NCI-H2081 treated with DMSO at 0.1 percent for 48 hours (cell line): ENCODE measurements at places on chromosomes 2 and 18.
A peak's percentile ranks its signal among the peaks of the same experiment; 100 is the strongest.

DNA sequence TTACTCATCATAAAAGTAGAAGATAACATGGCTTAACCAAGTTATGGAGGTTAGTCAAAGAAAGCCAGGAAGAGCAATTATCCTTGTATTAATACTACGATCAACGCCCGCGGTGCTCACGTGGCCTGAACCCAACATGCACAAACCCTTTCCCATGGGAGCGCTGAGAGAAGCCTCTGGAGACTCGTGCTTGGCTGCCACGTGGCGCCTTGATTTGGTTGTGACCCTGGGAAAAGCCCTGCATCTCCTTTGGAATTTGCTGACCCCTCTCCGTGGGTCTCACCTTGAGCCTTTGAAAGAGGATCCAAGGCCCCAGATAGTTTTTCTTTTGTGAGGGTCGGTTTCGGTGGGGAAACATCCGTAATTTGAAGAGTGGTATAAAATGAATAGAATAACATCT lies 255.6 kb downstream of the DCDC2C start:
- no peak for DNase-seq

DNA sequence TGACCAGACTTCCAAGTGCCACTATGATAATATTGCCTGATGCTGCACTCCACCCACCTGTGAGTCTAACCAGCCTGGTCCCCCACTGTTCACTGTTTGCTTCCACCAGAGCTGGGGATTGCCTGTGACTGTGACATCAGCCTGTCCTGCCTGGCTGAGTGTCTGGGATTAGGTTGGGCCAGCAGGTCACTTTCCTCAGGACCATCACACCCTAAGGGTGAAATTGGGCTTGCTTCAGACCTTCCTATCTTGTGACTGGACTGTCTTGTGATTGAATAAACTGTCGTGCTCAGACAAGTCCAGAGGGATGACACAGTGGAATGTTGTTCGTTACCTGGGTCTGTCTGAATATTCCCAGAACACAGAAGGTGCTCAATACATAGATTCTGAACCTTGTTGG lies 87.4 kb upstream of the HK2 start:
- no peak for DNase-seq

- DNase-seq = no peak
These were observed 285.1 kb downstream of the SS18 start for GRCh38 chr18:25805323-25805722.

- peak; percentile 52 for DNase-seq
These were observed 242.2 kb downstream of the ZNF516 start for GRCh38 chr18:76252880-76253279.

DNA sequence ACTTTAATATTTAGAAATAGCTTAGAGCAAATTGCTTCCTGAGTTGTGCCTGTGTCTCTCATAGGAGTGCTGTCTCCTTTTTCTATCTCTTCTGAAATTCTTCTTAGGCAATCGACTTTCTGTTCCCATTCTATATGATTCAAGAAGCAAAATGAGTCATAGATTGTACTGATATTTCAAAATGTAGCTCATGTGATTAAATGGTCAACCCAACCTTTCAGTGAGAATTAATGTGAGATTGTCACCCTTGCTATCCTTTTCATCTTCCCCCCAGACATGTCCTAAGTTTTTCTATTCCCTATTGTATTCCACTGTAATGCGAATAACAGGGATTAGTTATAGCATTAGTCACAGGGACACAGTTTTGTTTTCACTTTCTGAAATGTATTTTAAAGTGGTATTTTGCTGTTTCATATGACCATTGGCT lies 413.6 kb downstream of the THSD7B start:
- no peak for DNase-seq

DNA sequence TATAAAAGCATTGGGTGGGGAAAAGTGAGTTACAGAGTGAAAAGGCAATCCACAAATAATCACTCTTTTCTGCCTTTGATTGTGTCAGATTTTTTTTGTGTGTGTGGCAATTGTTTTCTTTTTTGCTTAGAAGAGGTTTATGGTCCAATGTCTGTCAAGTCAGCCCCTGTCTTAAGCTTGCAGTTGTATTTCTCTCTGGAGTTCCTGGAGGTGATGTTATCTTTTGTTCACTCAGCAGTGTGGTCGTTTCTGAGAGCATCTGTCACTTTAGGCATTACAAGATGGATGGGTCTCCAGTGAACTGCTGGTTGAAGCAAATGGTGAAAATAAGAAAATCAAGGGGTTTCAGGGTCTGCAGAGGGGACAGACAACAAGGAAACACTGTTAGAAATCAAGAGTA lies 121.3 kb downstream of the GREB1L start:
- DNase-seq = no peak

- DNase-seq = no peak
These were observed 194.5 kb downstream of the LOXHD1 start for GRCh38 chr18:46462523-46462922.

- DNase-seq = no peak
These were observed 17.9 kb downstream of the CDH2 start for GRCh38 chr18:28159055-28159454.

- no peak for DNase-seq
These were observed 34.5 kb upstream of the CCNYL1 start for GRCh38 chr2:207676827-207677354.

DNA sequence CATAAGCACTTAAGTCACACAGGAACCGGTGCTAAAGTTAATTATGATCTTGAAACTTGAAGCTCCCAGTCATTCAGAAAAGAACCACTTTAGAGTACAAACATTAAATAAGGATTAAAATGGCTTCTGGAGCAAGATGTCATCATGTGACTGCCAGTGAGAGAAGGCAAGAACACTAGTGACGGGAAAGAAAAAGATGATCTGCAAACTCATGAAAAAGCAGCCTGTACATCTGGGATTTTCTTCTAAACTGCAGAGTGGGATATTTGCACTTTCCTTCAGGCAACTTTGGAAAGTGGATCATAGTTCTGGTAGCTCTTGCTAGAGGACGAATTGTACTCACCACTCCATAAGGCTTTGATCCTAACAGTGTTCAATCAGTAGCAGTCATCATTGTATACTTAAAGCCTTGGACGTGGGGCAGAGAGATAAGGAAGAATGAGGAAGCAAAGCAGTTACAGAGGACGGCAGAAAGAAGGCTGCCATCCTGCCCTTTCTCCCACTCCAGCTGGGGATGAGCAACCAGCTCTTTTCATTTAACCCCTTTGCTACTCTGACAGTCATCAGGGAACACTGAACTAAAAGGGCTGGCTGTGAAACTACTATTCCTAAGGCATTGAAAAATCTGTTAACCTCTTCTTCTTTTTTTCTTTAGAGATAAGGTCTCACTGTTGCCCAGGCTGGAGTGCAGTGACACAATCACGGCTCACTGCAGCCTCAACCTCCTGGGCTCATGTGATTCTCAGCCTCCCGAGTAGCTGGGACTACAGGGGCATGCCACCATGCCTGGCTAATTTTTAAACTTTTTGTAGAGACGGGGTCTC lies 18.1 kb downstream of the ABHD3 start:
- DNase-seq = no peak

DNA sequence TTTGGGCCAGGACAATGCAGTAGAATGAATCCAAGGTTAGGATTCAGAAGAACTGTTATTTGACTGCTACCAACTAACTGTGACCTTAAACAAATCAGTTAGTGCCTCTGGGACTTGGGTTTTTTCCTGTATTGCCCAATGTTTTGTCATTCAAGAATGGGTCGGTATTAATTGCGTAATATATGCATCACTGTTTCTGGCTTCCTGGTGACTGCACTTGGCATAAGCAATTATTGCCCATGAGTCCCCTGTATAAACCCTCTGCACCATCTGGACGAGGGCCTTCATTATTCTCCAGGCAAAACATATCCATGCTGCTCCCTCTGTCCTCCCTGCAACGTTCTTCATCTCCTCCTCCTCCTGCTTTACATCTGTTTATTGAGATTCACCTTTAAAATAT lies 255.8 kb upstream of the LRRTM1 start:
- DNase-seq = no peak

GRCh38 chr2:217794133-217794986 lies 208.4 kb downstream of the TNS1 start:
- no peak for DNase-seq

GRCh38 chr2:169240405-169240804 lies 121.9 kb downstream of the LRP2 start:
- DNase-seq = no peak

- no peak for DNase-seq
These were observed 52.7 kb downstream of the MALT1 start for GRCh38 chr18:58723810-58724602.

DNA sequence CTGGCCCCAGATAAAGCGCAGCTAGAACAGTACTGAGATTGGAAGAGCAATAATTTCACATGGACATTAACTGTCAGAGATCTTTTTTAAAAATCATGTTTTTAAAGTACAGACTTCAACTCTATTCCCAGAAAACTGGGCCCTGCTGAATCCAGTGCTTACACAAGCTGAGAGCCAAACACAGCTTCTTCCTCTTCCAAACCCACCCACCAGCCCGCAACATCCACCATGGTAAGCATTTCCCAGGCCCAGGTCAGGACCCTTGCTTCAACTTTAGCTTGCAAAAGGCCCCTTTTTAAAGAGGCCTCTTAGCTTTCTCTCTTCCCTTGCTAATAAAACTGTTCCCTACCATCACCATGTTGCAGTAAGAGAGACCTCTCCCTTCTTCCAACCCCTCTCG lies 2.1 kb downstream of the AAK1 start:
- DNase-seq = no peak

- no peak for DNase-seq
These were observed 208.2 kb upstream of the CHAC2 start for GRCh38 chr2:53559302-53559966.

- DNase-seq = no peak
These were observed 69.2 kb upstream of the HNRNPA3 start for GRCh38 chr2:177143444-177143843.

- no peak for DNase-seq
These were observed 211.8 kb downstream of the LTBP1 start for GRCh38 chr2:33158482-33159003.

GRCh38 chr2:120330946-120331822 lies 14.8 kb upstream of the INHBB start:
- no peak for DNase-seq

DNA sequence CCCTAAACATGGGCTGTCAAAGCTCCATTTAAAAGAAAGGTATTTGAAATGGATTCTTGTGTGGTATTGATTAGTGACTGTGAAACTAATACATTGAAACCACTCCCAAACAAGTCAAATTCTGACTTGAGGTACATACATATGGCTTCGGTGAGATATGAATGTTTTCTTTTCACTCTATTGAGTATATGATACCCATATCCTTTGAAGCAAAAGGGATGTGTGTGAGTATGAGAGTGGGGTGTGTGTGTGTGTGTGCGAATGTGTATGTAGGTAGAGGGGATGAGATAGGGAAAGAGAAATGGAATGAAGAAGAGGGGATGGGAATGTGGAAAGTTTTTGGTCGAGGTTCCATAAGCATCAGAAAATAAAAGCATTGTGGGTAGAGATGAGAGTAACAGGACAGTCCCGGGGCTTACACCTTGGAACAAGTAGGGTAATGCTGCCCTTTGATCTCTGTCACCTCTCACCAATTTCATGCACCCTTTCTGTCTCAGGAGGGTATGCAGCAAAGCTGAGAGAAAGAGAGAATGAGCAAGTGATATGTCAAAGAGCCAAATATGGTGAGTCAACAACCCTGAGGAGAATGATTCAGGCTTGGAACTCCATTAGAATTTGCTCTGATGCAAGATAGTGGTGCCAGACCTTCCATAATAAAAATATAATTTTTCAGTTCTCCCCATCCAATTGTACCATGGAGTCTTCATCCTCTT lies 64.0 kb upstream of the ZEB2 start:
- no peak for DNase-seq

DNA sequence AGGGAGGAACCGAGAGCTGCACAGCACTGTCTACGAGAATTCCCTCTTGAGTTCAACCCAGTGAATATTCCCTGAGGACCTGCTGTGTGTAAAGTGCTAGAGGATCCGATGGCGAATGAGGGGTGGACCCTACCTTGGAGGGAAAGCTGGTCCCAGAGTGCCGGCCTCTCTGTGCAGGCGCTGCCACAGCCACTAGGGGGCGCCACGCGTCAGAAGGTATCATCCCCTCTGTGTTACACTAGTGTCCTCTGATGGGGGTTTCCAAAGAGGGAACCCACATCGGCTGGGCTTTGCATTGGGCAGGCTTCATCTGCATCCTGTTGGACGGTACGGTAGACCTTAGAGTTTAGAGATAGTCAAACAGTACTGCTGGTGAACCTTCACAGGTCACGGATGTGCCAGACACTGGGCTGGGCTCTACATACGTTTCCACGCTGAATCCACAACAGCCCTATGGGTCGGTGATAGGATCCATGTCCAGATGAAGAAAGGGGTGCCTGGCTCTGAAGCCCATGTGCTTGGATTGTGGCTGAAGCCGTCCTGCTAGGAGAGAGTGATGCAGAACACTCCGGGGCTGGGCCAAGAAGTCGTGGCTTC lies 39.0 kb downstream of the COA5 start:
- no peak for DNase-seq

DNA sequence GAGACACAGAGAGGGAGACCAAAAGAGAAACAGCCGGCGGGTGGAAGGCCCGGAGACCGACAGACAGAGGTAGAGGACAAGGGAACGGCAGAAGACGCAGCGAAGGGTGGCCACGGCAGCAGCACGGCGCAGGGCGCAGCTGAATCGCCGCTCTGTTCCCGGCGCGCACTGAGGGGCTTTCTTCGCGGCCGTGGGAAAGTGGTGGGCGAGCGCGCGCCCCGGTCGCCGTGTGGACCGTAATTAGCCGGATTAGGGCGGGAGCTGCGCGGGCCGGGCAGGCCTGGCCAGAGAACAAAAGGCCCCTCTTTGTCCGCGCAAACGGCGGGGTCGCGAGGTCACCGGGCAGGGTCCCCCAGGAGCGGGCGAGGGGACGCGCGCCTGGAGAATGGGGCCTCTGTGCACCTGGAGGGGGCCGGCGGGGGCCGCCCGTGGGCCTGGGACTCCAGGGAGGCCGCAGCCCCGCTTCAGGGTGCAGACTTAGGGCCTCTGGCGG lies 158.3 kb downstream of the ZFP36L2 start:
- DNase-seq = no peak

DNA sequence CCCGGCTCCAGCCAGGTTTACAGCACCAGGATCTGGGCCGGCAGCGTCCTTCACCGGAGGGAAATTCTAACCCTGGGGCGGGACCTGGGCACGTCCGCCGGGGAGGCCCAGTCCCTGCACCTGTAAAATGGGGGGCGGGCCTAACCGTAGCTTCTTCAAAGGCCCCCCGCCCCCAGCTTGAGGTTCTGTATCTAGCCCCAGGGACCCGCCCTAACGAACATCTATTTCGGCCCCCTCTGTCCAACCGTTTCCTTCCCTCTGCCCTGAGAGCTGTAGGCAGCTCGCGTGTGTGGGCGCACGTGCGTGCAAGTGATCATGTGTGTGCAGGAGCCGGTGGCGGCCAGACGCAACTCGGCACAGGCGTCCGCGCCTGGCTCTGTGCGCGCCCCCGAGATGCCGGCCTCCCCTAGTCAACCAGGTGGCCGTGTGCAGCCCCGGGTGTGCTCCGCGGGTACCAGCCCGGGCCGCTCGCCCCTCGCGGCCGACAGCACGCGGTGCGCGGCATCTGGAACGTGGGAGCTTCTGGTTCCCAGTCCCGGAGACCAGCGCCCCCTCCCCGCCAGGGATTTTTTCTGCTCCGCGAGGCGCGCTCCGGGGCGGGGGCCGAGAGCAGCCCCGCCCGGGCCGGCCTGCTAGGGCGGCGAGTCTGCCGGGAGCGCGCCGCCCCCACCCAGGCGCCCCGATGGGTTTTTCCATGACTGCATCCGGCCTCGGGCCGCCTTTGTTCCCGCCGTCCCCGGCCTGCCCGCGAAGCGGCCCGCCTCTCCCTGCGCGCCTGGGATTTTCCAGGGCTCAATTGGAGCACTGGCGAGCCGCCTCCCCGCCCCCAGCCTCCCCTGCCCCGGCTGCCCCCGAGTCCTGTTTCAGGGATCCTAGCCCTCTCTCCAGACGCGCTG lies 21.2 kb downstream of the TEX44 start:
- no peak for DNase-seq

- DNase-seq = no peak
These were observed 67.5 kb upstream of the CD226 start for GRCh38 chr18:70015127-70015526.
